ENCODE measurements at places on chromosomes 3 and 15.

DNA sequence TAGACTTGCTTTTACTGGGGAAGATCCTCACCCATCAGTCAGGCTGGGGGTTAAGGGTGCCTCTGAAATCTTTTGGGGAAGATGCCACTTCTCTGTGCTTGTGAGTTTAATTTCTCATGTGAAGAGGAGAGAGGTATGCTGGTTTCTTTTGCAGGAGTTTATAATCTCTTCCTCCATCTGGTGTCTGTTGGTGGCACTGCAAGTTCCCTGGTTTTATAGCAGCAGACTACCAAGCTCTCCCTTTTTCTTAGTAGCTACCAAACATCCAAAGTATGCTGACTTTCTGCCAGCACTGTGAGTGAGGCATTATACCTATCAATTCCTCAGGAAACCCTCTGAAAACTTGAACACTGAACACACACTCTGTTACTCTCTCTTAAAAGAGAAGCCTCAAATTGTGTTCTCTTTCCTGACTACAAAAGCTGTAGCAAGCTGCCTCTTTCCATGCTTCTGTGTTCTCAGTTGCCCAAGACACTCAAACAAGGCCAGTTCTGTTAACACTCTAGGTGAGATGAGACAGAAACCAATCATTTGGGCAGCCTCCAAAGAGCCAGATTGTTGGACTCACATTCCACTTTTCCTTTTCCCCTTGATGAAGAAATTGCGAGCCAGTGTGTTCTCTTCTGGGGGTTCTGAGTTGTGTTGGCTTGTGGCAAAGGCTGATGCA is 299.5 kb downstream of the GAP43 start:
- DNase-seq: peak; percentile 41

- DNase-seq: peak; percentile 73
These were observed 630.4 kb downstream of the CADM2 start for GRCh38 chr3:85589145-85589544.

DNA sequence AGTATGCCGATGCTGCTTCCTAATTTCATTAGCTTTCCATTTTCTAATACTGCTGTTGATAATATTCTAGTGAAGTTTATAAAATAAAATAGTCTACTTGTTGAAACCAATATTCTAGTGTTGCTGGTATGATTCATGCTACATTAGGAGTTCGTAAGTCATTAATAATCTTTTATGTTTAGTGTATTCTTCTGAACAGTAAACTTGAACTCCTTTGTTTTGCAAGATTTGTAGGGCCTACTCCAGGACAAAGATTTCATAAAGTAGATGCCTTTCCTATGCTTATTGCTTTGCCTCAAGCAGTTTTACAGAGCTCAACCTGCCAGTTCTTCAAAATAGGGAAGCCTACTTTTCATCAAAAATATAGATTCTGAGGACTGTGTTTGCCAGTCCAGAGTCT is 111.5 kb downstream of the RSRC1 start:
- DNase-seq: no peak

GRCh38 chr15:35071106-35071505 is 14.0 kb downstream of the NANOGP8 start:
- DNase-seq: no peak

DNA sequence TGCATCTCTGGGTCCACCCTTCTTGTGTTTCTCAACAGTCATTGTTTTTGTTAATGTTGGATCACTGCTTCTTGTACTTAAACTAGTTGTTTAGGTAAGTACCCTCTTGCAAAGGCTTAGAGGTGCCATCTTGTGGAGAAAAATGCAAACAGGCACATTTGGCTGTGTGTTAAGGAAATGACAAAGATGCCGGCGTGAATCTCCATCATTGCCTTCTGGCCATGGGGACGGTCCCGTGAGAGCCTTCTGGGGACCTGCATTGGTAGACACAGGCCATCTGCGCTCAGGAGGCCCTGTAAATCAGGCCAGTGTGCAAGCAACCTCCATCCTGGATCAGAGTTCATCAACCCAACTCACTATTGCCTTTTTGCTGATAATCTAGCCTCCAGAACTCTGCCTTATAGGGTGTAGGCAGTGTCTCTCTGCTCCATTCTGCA is 158.6 kb upstream of the NR2E3 start:
- peak; percentile 91 for DNase-seq

GRCh38 chr3:26515351-26515750 is 107.2 kb upstream of the LRRC3B start:
- DNase-seq: no peak

- DNase-seq: no peak
These were observed 43.3 kb downstream of the CCDC12 start for GRCh38 chr3:46933261-46933660.

GRCh38 chr3:155047672-155048071 is 32.4 kb upstream of the MME start:
- DNase-seq: no peak

DNA sequence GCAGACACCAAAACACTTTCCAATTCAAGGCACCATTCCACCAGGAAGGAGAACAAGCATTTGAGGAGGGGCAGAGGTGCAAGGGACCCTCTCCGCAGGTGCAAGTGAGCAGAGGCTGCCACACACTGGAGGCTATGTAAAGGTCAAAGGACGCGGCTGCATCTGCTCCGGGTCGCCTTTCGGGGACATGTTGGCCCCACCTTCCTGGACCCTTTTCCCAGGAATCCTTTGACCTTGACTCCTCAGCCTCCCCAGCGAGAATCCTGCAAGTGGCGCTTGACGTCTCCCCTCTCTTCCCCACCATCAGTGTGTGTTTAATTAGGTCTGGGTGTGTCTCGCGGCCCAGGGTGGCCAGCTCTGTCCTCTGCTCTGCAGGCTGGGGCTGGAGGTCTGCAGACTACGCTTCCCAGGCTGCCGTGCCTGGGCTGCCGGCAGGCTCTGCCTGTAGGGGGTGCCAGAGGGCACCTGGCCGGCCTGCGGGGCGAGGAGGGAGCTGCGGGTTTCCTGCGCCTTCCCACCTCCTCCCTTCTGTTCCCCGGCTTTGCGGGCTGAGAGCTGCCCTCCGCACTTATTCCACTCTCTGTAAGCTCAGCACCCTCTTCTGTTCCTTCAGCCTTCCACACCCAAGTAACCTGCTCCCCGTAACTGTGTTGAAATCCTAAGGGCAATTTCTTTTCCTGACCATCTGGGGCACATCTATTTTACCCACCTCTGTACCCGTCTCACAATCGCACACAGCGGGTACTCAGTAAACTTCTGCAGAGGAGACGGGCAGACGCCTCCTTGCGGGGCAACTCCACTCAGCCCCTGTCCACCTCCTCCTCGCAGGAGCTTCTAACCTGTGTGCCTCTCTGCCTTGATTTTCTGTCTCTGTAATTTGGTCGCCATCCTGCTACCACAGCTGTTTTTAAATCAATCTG is 129.8 kb downstream of the NSMCE3 start:
- no peak for DNase-seq

DNA sequence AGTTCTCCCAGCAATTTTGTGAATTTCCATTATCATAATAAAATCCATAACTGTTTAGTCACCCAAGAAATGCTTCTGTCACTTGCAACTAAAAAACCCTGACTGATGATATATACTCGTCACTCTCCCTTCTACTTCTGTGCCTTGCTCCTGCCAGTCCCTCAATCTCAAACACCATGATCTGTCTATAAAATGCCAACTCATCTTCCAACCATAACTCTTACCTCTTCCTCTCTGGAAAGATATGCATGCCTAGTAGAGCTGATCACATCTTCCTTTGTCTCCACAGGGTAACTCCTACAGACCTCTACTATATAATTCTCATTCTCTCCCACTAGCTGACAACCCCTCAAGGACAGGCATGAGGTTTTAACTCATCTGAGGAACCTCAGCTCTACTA is 5.2 kb upstream of the VEPH1 start:
- no peak for DNase-seq

- DNase-seq: no peak
These were observed 22.8 kb downstream of the ATOSA start for GRCh38 chr15:52656412-52656811.

- DNase-seq: peak; percentile 53
These were observed 112.1 kb downstream of the CMSS1 start for GRCh38 chr3:99929745-99930139.

- DNase-seq: no peak
These were observed 25.1 kb downstream of the OXSR1 start for GRCh38 chr3:38190481-38190881.

DNA sequence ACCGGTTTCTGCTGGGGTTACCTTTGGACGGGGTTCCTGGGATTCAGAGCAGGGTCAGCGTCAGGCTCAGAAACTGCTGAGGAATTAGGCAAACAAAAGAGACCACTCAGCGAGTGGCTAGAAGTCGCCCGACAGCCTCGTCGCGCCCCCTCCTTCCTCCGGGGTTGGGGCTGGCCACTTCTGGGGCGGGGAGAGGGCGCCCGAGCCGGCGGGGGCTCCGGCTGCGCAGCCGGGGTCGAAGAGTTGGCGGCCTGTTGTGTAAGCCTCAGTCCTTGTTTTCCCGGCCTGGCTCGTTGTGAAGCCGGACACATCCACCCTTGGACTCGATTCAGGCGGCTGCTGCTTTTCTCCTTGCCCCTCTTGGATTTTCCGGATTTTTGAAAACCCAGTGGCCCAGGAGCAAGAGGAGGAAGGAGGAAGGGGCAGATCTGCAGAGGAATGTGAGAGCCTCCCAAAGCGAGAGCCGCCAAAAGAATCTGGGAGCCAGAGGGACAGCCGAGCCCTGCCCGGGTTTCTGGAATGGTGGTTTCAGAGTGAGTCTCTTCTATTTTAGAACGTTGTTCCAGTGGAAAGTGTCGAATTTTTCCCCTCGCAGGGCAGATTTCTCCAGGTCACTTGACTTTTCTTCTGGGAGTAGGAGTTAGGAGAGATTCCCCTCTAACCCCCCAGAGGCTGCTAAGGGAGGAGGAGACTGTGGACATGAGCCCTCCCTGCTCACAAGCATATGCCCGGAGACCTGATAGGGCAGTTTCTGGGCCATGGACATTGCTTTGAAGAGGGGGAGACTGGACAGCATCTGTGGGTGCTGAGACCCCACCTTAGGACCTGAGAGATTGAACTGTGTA is 666 bp downstream of the SNX33 start:
- DNase-seq: peak; percentile 44

GRCh38 chr15:50277370-50277769 is 11.8 kb upstream of the HDC start:
- DNase-seq: no peak

- DNase-seq: peak; percentile 31
These were observed 365.7 kb downstream of the GABRG3 start for GRCh38 chr15:27336676-27337075.

- DNase-seq: no peak
These were observed 343.3 kb downstream of the GRM7 start for GRCh38 chr3:7203969-7204847.

GRCh38 chr3:13657660-13658435 is 108.9 kb downstream of the FBLN2 start:
- no peak for DNase-seq

- no peak for DNase-seq
These were observed 4.1 kb downstream of the EFCAB12 start for GRCh38 chr3:129424185-129424841.

- no peak for DNase-seq
These were observed at the start of gene ATP2B2 for GRCh38 chr3:10505050-10505790. TSS of gene ATP2B2 (minus strand) at chr3:10505586. CDS start at chr3:10449543, 56,043 bp downstream.

GRCh38 chr3:42735019-42735418 is 32.4 kb upstream of the HHATL start:
- no peak for DNase-seq

Measured in fibroblast of lung (primary cell).